ENCODE measurements at places on chromosomes 7 and 10.

GRCh38 chr10:96153070-96153469 is 23.0 kb downstream of the ZNF518A start:
- no peak for DNase-seq

GRCh38 chr7:156559001-156559400 is 81.6 kb upstream of the RNF32 start:
- no peak for DNase-seq

- DNase-seq = no peak
Observed at GRCh38 chr7:6578114-6579084, 1.1 kb downstream of the ZDHHC4 start.

- no peak for DNase-seq
Observed at GRCh38 chr7:18547509-18548187, 52.1 kb downstream of the HDAC9 start.

- DNase-seq = no peak
Observed at GRCh38 chr10:44973323-44974081, 5.1 kb downstream of the DEPP1 start.

DNA sequence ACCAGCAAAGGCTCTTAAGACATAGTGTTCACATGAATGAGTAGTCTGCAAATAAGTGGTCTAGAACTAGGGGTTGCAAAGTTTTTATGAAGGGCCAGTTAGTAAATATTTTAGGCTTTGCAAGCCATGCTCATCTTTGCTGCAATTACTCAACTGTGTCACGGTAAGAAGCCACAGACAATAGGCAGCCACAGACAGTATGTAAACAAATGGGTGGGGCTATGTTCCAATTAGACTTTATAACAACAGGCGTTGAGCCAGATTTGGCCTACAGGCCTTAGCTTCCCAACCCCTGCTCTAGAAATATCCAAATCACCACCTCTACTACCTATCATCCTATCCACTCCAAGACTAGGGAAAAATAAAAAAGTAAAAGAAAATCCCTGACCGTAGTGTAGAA is 9.2 kb downstream of the IKZF5 start:
- no peak for DNase-seq

All from stimulated activated CD4-positive, alpha-beta T cell treated with anti-CD3 and anti-CD28 coated beads, Interleukin-1b, Interleukin-23, amount 100 ng/mL, for 1 hour (primary cell).